ENCODE measurements at places on chromosomes 1 and 21.

- peak; percentile 49 for DNase-seq
These were observed 246.2 kb downstream of the NPHP4 start for GRCh38 chr1:5745800-5746610.

- no peak for DNase-seq
These were observed 61.0 kb downstream of the TIAM1 start for GRCh38 chr21:31283025-31283424.

DNA sequence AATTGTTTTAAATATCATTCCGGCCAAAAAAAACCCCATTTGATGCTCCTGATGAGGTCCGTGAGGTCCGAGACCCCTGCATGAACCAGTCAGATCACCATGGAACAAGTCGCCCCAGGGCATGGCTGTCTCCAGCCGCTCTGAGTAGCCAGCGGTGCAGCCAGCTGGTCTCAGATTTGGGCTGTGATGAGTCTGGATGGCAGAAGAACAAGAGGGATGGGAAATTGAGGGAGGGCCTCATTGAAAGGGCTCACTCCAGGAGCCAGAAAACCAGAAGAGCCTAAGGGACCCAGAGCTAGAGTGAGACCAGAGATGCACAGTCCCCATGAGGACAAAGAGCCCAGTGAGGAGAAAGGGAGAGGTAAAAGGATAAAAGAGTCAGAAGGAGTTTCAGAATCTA is 174.0 kb downstream of the TOMM20 start:
- no peak for DNase-seq

- DNase-seq: no peak
These were observed 111.6 kb upstream of the PDE4B start for GRCh38 chr1:65681096-65681495.

GRCh38 chr1:41317361-41317760 is 43.9 kb upstream of the FOXO6 start:
- no peak for DNase-seq

DNA sequence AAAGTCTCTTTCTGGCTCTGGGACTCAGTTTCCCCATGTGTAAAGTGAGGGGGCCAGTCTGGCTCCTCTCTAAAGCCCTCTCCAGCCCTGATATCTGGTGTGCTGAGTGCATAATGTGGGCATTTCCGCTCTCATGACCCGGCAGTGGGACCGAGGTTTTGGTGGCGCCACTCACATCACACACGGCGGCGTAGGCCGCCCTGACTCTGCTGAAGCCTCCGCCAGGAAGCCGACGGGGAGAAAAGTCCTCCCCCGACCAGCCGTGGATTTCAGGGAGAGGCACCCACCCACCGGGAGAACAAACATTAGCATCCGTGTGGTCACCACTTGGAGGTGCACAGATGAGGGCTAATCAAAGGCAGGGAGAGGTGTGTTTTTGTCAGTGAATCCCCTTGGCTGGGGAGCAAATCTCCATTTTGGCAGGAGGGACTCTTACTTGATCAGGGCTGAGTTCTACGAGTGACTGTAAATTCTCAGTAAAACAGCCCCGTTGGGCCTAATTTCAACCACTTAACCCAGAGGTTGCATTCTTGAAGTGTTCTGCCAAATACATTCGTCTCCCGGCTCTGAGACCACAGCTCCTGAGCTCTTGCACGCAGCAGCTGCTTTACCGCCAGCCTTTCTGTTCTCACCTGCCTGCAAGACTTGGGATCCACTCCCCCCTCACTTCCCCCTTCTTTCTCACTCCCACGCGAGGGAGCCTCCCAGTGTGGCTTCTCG is 118.2 kb downstream of the FOXD2 start:
- no peak for DNase-seq

DNA sequence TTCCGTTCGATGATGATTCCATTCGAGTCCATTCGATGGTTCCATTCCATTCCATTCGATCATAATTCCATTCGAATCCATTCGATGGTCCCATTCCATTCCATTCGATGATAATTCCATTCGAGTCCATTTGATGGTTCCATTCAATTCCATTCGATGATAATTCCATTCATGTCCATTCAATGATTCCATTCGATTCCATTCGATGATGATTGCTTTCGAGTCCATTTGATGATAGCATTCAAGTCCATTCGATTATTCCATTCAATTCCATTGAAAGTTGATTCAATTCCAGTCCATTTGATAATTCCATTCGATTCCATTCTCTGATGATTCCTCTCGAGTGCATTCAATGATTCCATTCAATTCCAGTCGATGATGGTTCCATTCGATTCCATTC is 3895.3 kb downstream of the SRGAP2C start:
- no peak for DNase-seq

GRCh38 chr1:116453906-116454305 is 80.9 kb downstream of the ATP1A1 start:
- DNase-seq: no peak

DNA sequence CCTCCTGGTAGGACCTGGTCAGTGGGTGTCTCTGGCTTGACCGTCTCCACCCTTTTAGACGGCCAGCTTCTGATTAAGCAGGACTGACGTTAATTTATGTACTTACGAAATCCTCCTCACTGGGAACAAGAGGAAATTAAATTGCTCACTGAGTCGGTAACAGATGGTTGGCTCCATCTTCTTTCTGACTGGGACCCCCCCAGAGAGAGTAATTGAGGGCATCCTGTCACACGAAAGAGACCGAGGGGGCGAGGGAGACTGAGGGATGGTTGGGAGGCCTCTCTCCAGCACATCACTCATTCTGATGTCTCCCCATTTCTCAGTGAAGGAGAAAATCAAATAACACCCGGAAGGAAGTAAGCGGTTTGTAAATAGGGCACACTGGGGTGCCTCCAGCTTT is 104.8 kb downstream of the OMA1 start:
- peak; percentile 53 for DNase-seq

DNA sequence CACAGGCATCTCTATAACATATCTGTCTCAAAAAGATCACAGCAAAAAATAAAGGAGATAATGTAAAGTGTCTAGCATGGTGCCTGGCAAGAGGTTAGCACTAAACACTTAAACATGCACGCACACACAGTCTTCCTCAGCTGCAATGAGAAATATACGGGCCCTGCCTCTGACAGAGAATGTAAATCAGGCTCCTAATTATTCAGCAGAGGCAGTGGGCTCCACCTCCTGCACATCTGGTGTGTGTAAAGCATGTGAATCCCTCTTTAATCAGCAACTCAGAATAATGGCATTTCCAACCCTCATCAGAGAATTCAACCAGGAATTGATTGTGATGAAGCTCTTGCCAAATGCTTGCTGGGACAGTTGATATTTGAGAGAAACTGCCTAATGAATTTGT is 85.6 kb upstream of the KCNA3 start:
- no peak for DNase-seq

DNA sequence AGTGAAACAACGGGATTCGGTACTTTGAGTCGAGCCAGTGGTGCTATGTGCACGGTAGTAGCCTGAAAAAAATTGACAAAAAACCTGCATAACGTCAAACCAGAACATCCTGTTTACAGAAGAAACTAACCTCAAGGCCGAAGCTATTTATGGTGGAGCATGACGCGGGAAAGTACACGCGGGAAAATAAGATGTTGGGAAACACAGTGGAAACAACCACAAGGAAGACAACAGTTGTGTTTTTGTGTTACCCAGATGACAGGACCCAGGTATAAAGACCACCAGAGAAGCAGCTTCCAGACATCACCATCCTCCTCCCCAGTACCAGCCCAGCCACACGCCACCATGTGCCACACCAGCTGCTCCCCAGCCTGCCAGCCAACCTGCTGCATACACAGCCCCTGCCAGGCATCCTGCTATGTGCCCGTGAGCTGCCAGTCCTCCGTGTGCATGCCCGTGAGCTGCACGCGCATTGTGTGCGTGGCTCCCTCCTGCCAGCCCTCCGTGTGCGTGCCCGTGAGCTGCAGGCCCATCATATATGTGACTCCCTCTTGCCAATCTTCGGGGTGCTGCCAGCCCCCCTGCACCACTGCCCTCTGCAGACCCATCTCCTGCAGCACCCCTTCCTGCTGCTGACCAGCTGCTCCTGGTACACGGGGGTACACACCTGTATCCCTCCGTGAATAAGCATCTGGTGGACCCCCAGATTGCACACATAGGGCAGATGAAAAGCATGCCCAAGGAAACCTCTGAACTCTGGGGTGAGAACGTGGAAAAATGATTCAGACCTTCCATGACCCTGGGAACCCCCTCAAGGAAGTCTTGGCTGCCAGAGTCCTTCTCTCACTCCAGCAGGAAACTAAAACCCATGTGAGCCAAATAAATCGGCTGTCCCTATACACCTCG is at the start of gene KRTAP12-3:
Gene KRTAP12-3 (plus strand): TSS at position 298 of the 906 bp plus-strand sequence. CDS start 48 bp downstream, at position 346.
- no peak for DNase-seq

GRCh38 chr1:222234351-222234750 is 313.6 kb downstream of the HHIPL2 start:
- no peak for DNase-seq

- DNase-seq: no peak
These were observed 49.9 kb downstream of the WNT9A start for GRCh38 chr1:227897704-227898438.

Measured in NCI-H146 (cell line).